ENCODE measurements at places on chromosomes 4 and X. TPM values are rescaled to one million over a fixed set of nuclear protein-coding genes. Genes with fewer than 3 reads are reported as not detected.

HGFAC gene
- total RNA-seq = not detected

- no peak for DNase-seq
Observed at GRCh38 chrX:75114638-75115037, 41.4 kb downstream of the ABCB7 start.

GRCh38 chr4:113823291-113823659 lies 61.7 kb upstream of the CAMK2D start:
- DNase-seq = no peak

DNA sequence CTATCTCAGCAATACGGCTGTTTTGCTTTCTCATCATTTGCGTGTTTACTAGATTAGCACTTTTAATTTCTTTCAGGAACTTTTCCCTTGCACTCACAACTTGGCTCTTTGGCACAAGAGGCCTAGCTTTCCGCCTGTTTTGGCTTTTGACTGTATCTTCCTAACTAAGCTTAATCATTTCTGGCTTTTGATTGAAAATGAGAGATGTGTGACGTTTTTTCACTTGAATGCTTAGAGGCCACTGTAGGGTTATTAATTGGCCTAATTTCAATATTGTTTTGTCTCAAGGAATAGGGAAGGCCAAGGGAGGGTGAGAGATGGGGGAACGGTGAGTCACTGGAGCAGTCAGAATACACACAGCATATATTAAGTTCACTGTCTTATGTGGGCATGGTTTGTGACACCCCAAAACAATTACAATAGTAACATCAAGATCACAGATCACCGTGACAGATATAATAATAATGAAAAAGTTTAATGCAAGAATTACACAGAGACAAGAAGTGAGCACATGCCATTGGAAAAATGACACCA lies 27.3 kb downstream of the MND1 start:
- DNase-seq = no peak

- DNase-seq = no peak
Observed at GRCh38 chr4:11801466-11802446, 373.1 kb upstream of the HS3ST1 start.
